ENCODE measurements at places on chromosomes 5 and 9.

DNA sequence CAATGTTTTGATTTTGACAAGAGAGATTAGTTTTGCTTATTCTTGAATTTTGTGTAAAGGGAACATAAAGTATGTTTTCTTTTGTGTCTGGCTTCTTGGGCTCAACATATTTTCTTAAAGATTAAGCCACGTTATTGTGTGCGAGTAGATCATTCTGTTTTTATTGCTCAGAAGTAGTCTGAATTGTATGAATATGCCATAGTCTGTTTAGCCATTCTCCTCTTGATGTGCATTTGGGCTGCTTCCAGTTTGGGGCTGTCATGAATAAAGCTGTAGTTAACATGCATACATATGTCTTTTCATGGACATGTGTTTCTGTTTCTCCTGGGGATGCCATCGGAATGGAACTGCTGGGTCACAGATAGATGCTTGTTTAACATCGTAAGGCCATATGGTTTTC, 198.9 kb downstream of the FANCC start:
- DNase-seq, result no peak

- no peak for DNase-seq
These were observed 374.7 kb upstream of the WWC1 start for GRCh38 chr5:167916706-167917105.

GRCh38 chr5:103804711-103805110, 242.1 kb upstream of the NUDT12 start:
- no peak for DNase-seq

DNA sequence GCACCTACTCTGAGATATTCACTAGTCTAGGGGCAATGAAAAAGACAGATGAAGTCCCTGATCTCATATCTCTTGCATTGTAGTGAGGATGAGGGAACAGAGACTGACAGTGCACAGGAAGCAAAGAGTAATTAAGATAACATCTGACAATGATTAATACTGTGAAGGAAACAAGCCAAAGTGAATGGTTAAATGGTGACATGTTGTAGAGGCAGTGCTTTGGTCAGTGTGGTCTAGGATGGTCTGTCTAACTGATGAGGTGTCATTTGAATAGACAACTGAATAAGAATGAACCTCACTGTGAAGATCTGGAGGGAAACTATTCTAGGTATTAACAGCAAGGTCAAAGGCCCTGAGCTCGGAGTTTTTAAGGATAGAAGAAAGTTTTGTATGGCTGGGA, 333.3 kb upstream of the GRIA1 start:
- DNase-seq, result no peak

DNA sequence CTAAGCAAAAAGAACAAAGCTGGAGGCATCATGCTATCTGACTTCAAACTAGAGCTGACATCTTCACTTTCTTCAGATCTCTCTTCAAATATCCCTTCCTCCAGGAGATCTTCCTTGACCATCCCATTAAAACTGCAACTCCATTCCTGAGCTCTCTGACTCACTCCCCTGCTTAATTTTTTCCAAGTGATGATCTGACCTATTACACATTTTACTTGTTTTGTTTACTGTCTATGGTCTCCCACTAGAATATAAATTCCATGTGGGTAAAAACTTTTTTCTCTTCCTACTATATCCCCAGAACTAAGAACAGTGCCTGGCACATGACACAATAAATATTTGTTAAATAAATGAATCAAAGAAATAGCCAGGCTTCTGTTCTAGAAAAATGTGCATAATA, 87.5 kb downstream of the SLIT3 start:
- no peak for DNase-seq

DNA sequence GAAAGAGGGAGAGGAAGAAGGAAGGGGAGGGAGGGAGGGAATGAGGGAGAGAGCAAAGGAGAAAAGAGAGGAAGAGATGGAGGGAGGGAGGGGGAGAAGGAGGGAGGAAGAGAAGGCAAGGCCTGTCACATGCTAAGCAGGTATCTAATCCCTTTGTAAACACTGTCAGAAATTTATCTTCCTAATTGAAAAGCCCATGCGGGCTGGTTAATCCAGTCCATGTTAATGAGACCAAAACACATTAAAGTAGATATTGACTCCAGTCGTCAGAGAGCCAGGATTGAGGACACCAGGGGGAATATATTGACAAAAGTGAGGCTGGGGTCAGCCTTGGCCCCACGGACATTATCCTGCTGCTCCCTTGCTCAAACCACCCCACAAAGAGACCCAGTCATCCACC, 37.4 kb upstream of the ALDH1B1 start:
- DNase-seq, result no peak

Measured in CD4-positive, alpha-beta T cell treated with Interleukin-1 beta for 1 hour (primary cell).